NCI-H146 (cell line): ENCODE measurements at places on chromosomes 16 and 17.

DNA sequence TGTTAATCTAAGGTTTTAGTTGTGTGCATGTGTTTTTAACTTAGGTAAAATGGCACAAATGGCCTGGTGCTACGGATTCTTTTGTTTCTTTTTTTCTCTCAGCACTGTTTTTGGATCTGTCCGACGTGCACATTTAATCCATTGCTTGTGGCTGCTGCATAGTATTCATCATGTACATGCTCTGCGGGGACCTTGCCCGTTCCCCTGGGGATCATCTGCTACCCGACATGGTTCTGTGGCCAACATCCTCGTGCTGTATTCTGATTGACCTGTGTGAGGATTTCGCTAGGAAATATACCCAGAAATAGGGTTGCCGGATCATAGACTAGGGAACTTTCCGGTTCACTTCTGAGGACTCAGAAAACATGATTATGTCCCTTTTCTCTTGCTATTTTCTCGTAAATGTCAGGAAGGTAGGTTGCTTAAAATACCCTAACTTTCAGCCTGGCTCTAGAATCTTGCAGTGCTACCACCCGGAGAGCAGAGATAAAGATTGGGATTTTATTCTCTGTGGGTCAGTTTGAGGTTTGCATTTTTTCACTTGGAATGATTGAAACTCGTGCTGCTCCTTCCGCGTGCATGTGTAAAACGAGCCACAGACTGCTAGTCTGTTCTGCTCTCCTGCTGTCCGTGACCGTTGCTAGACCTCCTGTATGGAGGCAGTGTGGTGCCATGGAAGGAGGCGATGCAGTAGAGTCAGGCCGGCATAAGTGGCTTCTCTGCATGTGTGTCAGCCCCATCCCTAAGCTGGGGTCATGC, 42.9 kb downstream of the LDHD start:
- no peak for DNase-seq

GRCh38 chr17:4449736-4450135, 16.0 kb downstream of the SPNS3 start:
- DNase-seq: no peak

- DNase-seq: no peak
Measured at GRCh38 chr17:5686074-5686635, 101.8 kb upstream of the NLRP1 start.

- DNase-seq: no peak
Measured at GRCh38 chr16:67460168-67460567, 20.8 kb downstream of the ATP6V0D1 start.
